Esophagus squamous epithelium (tissue), 5 donors: ENCODE measurements at places on chromosomes 7 and 10. TPM values are rescaled to one million over a fixed set of nuclear protein-coding genes. Genes with fewer than 3 reads are reported as not detected.
A peak's percentile ranks its signal among the peaks of the same experiment; 100 is the strongest.

GRCh38 chr10:86286236-86287109 is 80.1 kb downstream of the GRID1 start:
- H3K4me3 ChIP-seq = no peak overlapping the region
- H3K27ac ChIP-seq = no peak overlapping the region
- H3K36me3 ChIP-seq = no peaks in the 10 kb centered on the region
- DNase-seq = no peak
- no peaks in the 10 kb centered on the region for H3K27me3 ChIP-seq

DNA sequence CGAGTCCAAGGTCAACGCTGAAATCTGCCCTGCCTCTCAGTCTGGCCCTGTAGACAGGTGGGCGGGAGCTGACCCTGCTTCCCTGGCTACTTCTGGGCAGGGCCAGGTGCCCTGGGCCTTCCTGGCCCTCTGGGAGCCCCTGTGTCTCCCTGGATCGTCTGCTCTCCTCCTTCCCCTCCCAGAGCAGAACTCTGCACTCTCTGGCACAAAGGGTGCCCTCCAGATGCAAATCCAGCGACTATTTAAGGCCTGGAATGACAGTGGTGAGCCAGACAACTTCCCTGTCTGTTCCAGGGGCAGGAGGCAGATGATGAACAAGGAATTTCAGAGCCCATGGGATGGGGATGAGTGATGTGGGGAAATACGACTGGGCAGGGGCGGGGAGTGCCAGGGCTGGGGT is 63.4 kb downstream of the C10orf105 start:
- H3K27ac ChIP-seq = no peak overlapping the region
- no peaks in the 10 kb centered on the region for H3K36me3 ChIP-seq
- H3K4me1 ChIP-seq = no peaks in the 10 kb centered on the region
- no peak overlapping the region for H3K4me3 ChIP-seq
- DNase-seq = no peak

DNA sequence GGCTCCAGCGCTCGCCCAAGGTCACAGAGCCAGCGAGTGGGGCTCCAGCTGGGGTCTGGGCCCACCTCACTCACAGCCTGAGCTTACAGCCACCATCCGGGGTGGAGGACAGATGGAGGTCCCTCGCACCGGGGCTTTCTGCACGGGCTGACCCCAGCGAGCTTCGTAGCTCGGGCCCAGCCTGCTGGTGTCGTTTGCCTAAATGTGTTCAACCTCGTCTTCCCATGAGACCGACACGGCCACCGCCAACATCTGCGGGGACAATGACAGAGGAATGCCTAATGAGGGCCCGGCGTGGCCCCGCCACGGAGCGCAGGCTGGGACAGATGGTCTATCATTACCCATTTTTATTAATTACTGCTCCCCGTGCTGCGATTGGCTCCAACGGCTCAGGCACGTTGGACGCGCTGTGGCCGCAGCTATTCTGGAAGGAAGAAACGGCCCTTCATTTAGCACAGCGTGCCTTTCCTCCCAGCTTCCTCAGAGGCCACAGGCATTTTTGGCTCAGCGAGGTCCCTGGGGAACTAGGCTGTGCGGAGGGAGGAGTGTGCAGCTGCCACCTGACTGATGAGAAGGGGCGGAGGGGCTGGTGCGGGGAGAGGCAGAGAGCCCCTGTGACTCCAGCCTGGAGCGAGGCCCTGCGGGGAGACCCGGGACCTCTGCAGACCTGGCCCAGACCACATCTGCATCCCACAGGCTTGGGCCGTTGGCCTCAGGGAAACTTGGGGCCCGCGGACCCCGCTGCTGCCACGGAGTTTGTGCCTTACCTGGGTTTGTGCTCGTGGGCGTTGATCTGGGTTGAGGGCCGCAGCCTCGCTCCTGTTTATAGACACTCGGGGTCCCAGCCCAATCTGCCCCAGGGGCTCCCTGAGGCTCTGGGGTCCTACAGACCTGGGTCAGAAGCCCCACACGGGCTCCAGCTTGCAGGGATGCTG is 22.9 kb upstream of the ELFN1 start:
- H3K27ac ChIP-seq = no peak overlapping the region
- no peak overlapping the region for H3K4me3 ChIP-seq
- H3K4me1 ChIP-seq = no peaks in the 10 kb centered on the region

- H3K36me3 ChIP-seq = no peaks in the 10 kb centered on the region
- H3K4me1 ChIP-seq = peaks cover 25% of the 10 kb centered on the region
- no peaks in the 10 kb centered on the region for H3K27me3 ChIP-seq
- H3K27ac ChIP-seq = no peak overlapping the region
- H3K4me3 ChIP-seq = no peak overlapping the region
Measured at GRCh38 chr7:156610130-156610529, 30.4 kb upstream of the RNF32 start.

GRCh38 chr7:52017802-52018679 is 701.4 kb upstream of the COBL start:
- DNase-seq = no peak
- no peaks in the 10 kb centered on the region for H3K4me1 ChIP-seq
- H3K4me3 ChIP-seq = no peak overlapping the region
- no peak overlapping the region for H3K27ac ChIP-seq
- H3K27me3 ChIP-seq = no peaks in the 10 kb centered on the region

DNA sequence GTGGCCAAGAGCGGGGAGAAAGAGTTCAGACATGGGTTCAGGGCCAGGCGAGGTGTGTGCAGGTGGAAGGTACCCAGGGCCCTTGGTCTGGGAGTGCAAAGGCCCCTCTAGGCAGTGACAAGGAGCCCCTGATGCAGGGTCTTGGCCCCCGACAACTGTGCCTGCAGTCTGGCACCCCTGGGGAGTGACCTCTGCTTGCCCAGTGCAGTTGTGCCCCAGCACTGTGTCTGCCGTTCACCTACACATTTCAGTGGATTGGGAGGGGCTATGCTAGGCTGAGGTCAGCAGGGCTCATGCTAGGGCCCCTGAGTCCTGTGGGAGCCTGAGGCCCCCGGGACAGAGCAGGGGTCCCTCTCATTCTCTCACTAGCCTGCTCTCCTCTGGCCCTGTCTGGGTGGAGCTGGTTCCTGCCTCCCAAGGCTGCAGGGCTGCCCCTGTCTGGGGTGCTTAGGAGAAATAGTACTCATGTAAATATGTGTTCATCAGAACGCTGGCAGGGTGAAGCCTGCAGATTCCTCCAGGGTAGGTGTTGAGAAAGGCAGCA is 550.4 kb downstream of the TCERG1L start:
- H3K27ac ChIP-seq = no peak overlapping the region
- no peaks in the 10 kb centered on the region for H3K27me3 ChIP-seq
- H3K4me1 ChIP-seq = no peaks in the 10 kb centered on the region
- no peaks in the 10 kb centered on the region for H3K36me3 ChIP-seq
- DNase-seq = no peak
- no peak overlapping the region for H3K4me3 ChIP-seq

- no peaks in the 10 kb centered on the region for H3K36me3 ChIP-seq
- no peaks in the 10 kb centered on the region for H3K4me1 ChIP-seq
- H3K27ac ChIP-seq = peak overlapping the region; percentile 29
- DNase-seq = no peak
- no peaks in the 10 kb centered on the region for H3K27me3 ChIP-seq
Measured at GRCh38 chr7:47763063-47763974, 181.4 kb upstream of the TNS3 start.

DNA sequence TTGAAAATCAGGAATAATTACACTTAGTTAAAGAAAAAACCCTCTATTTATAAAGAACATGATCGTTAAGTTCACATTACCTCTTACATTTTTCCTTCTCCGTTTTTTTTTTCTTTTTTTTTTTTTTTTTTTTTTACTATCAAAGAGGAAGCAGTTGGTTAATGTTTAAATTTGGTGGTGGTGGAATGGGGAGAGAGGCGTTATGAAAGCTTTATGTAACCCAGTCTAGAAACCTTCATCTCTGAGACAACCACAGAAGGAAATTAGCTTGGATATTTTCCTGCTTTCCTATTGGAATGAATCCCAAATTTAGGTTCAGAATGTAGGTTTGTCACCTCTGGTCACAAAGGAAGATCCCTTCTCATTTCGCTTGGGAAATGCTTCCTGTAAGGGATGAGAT is 31.5 kb upstream of the LHFPL3 start:
- H3K4me1 ChIP-seq = no peaks in the 10 kb centered on the region
- H3K27me3 ChIP-seq = no peaks in the 10 kb centered on the region
- H3K4me3 ChIP-seq = no peak overlapping the region
- no peak for DNase-seq

DNA sequence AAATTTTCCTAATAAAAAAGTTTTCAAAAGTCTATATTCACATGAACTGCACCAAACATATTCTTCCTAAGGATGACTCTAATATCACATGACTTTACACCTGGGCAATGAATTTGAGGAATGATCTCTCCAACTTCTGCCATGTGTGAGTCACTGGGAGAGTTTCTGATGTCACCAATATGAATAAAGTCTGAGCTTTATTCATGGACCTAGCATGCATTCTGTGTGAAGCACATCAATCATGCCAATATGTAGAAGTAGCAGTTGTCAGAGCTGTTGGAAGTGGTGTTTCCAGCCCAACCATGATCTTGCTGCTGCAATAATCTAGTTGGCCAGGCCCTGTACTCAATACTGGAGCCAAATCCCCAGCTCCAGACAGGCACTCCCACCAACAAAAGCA is 91.7 kb upstream of the IFRD1 start:
- H3K27ac ChIP-seq = no peak overlapping the region
- H3K4me3 ChIP-seq = no peak overlapping the region
- H3K4me1 ChIP-seq = no peaks in the 10 kb centered on the region
- no peaks in the 10 kb centered on the region for H3K27me3 ChIP-seq
- DNase-seq = no peak
- H3K36me3 ChIP-seq = no peaks in the 10 kb centered on the region

GRCh38 chr10:75708060-75708459 is 276.6 kb downstream of the LRMDA start:
- DNase-seq = no peak
- no peaks in the 10 kb centered on the region for H3K36me3 ChIP-seq
- no peaks in the 10 kb centered on the region for H3K27me3 ChIP-seq
- no peak overlapping the region for H3K4me3 ChIP-seq
- H3K4me1 ChIP-seq = peaks cover 6% of the 10 kb centered on the region

DNA sequence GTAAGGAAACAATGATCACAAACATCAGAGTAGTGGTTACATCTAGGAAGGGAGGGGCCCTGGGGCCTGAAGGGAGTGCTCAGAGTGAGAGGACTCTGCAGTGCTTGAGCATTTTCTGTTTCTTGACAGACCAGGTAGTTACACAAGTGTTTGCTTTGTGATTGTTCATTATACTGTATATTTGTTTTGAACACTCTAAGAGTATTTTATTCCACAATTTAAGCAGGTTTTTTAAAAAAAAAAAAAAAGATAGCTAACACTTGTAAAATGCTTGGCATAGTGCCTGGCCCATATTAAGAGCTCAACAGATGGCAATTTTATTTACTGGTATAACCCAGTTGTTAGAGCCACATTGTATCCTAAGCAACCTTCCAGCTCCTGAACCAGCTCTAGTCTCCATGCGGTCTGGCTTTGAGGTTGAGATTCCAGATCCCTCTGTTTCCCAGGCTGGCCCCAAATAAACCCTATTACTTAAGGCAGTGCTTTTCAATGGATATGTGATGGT is 20.1 kb upstream of the ATXN7L1 start:
- H3K27ac ChIP-seq = no peak overlapping the region
- H3K36me3 ChIP-seq = no peaks in the 10 kb centered on the region
- H3K27me3 ChIP-seq = no peaks in the 10 kb centered on the region
- no peak for DNase-seq
- H3K4me3 ChIP-seq = no peak overlapping the region

GRCh38 chr7:96708872-96709271 is 774 bp downstream of the SEM1 start:
- no peaks in the 10 kb centered on the region for H3K36me3 ChIP-seq
- peak overlapping the region; percentile 94 for H3K27ac ChIP-seq
- H3K27me3 ChIP-seq = no peaks in the 10 kb centered on the region
- no peak for DNase-seq

DNA sequence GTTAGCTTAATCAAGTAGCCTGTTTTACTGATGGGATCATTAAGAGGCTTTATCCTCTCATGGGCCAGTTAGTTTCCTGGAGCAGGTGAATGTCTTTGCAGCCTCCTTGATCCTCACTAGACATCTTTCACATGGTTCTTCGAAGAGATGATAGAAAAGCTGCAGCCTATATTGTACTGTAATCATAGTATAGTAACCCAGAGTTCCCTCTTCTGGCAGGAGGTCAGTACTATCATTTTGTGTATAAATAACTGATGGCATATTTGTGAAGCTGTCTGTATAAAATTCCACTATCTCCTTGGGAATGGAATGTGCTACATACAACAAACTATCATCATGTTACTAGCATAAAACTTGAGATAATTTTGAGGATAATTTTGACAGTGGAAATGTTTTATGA is 123.8 kb upstream of the PRPS1L1 start:
- H3K4me3 ChIP-seq = no peak overlapping the region
- H3K36me3 ChIP-seq = no peaks in the 10 kb centered on the region
- H3K4me1 ChIP-seq = no peaks in the 10 kb centered on the region
- no peak for DNase-seq
- H3K27ac ChIP-seq = no peak overlapping the region
- H3K27me3 ChIP-seq = no peaks in the 10 kb centered on the region

POLD2 gene
- total RNA-seq = 71.2 TPM

CCDC172 gene
- not detected for total RNA-seq

PDE1C gene
- 0.19 TPM for total RNA-seq

ATRNL1 gene
- 0.64 TPM for total RNA-seq

C10orf105 gene
- not detected for total RNA-seq

IGF2BP3 gene
- 7.8 TPM for total RNA-seq

AEBP1 gene
- 83.9 TPM for total RNA-seq

C10orf62 gene
- total RNA-seq = not detected

BHLHA15 gene
- 8.0 TPM for total RNA-seq

ADAM12 gene
- total RNA-seq = 1.1 TPM

HTR5A gene
- total RNA-seq = not detected
